ENCODE measurements at places on chromosomes 6 and 20. TPM values are rescaled to one million over a fixed set of nuclear protein-coding genes. Genes with fewer than 3 reads are reported as not detected.
A peak's percentile ranks its signal among the peaks of the same experiment; 100 is the strongest.

- no peaks in the 10 kb centered on the region for H3K4me1 ChIP-seq
- no peaks in the 10 kb centered on the region for H3K27me3 ChIP-seq
- H3K27ac ChIP-seq = no peak overlapping the region
- no peaks in the 10 kb centered on the region for H3K36me3 ChIP-seq
- no peak overlapping the region for H3K4me3 ChIP-seq
Measured at GRCh38 chr20:6709910-6710595, 57.4 kb upstream of the BMP2 start.

- peak overlapping the region; percentile 95 for H3K27ac ChIP-seq
- H3K27me3 ChIP-seq = no peaks in the 10 kb centered on the region
- peaks cover 38% of the 10 kb centered on the region for H3K36me3 ChIP-seq
- H3K4me1 ChIP-seq = peaks cover 22% of the 10 kb centered on the region
- DNase-seq = peak; percentile 23
Measured at GRCh38 chr6:89828988-89829471, 650 bp upstream of the CASP8AP2 start.

Gene B3GAT2
- not detected for total RNA-seq

GRCh38 chr20:478010-478948 lies 15.9 kb upstream of the TBC1D20 start:
- peaks cover 50% of the 10 kb centered on the region for H3K36me3 ChIP-seq
- no peaks in the 10 kb centered on the region for H3K27me3 ChIP-seq
- peak overlapping the region; percentile 56 for H3K27ac ChIP-seq

DNA sequence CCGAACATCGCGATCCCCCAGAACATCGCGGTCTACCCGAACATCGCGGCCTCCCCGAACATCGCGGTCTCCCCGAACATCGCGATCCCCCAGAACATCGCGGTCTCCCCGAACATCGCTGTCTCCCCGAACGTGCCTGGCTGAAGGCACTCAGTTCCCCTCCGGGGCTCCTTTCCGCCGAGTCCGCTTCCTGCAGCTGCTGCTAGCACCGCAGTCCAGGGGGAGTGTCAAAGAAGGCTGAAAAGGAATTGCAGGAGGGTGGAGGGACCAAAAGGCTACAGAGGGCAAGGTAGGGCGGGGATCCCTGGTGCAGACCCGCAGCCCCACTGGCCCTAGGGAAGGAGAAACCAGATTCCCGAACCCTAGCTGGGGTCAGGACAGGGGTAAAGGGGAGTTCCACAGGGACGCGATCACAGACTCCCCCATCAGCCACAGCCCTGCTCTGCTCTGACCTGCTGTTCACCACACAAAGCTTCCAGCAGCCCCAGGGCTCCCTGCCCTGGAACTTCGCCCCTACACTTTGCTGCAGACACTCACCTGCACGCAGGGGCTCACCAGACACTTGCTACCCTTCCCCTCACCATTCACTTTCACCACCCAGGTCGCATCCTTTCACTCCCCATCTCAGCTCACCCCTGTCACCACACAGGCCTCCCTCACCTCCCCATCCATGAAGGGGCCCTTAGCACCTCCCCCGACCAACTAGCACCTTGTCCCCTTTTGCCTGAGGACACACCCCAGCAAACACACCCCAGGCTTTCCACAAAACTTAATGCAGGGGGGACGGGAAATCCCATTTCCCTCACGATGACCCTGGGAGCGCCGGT lies 1.7 kb downstream of the ULBP1 start:
- peaks cover 4% of the 10 kb centered on the region for H3K36me3 ChIP-seq
- DNase-seq = no peak
- H3K4me1 ChIP-seq = peaks cover 20% of the 10 kb centered on the region
- peak overlapping the region; percentile 85 for H3K4me3 ChIP-seq
- H3K27me3 ChIP-seq = peaks cover 82% of the 10 kb centered on the region

DNA sequence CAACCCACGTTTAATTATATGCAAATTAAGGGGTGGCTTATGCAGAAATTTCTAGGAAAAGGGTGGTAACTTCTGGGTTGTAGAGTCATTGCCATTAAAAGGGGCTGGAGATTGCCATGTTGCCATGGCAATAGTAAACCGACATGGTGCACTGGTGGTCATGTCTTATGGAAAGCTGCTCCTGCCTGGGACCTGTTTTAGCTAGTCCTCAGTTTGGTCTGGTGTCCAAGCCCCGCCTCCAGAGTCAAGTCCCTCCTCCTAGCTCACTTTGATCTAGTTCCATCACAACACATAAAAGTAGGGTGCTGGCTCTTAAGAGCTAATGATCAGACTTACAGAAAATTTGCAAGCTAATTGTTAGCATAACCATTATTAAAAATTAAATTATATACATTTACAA lies 5.3 kb downstream of the SLC22A2 start:
- H3K27me3 ChIP-seq = peaks cover 10% of the 10 kb centered on the region
- no peaks in the 10 kb centered on the region for H3K36me3 ChIP-seq
- H3K4me1 ChIP-seq = no peaks in the 10 kb centered on the region
- no peak for DNase-seq
- H3K4me3 ChIP-seq = no peak overlapping the region

GRCh38 chr20:4326195-4327065 lies 311.1 kb upstream of the RNF24 start:
- no peaks in the 10 kb centered on the region for H3K36me3 ChIP-seq
- no peaks in the 10 kb centered on the region for H3K27me3 ChIP-seq
- H3K4me1 ChIP-seq = no peaks in the 10 kb centered on the region
- no peak for DNase-seq
- no peak overlapping the region for H3K4me3 ChIP-seq

DNA sequence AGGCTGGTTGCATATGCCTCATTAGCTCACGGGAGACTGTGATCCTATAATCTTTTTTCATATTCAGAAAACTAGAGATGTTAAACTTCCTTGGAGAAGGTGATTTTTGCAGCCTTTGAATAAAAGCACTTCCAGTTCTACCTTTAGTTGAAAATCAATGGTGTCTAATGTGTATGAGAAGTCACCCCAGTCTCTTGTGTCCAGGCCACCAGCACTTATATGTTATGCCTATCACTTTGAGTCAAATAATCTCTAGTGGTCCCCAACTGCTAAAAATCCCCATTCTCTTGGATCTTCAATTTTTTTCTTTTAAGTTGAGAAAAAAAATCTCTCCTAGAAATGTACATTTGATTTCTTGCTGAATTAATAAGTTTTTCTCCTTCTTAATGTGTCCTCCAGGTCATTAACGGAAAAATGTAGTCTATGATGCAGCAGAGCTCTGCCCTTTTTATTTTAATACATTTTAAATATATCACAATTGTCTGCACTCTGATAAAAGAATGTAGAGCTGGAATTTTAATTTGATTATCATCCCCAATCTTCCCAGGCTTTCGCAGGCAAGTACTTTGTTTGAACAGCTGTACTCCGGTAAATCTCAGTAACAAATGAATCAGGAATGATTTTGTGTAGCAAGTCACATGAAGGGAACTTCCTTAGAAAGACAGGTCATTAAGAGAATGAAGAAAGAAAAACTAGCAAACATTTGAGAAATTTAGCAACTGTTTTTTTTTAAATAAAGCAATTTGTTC lies 147.0 kb downstream of the SOX4 start:
- H3K4me1 ChIP-seq = peaks cover 6% of the 10 kb centered on the region
- H3K4me3 ChIP-seq = no peak overlapping the region
- peaks cover 2% of the 10 kb centered on the region for H3K27me3 ChIP-seq

Gene NT5E
- total RNA-seq = 15.4 TPM
